Keratinocyte (primary cell): ENCODE measurements at places on chromosomes 5 and 9.

DNA sequence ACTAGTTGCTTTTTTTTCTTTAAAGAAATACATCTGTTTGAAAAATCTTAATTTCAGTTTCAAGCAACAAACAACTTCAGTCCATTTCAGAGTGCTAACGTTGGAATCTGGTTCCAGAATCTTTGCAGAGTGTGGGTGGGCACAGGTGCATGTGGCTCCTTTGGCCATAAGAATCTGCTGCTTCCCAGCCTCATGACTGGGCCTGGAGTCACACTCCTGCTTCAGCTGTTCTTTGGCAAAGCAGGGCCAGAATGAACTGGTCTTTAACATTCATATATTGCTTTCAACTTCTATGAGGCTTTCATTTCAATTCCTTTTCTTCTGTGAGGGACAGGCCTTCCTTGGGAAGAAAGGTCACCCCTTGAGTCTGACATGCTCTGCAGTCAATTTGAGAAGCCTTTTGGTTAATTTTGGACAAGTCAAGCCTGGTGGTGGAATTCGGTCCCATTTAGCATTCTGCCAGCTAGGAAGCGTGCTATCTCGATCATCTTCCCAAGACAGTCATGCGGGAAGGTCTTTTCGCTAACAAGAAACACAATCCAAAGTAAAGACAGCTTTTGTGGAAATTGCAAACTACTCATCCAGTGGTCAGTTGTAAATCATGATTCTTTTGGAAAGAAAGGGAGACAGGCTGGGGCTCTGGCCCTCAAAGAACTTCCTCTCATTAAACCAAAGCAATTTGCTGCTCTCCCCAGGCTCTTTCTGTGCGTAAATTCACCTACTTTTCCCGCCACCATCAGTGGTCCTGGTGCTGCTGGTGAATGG lies 55.2 kb downstream of the SLC1A3 start:
- no peak for DNase-seq

- DNase-seq = no peak
Measured at GRCh38 chr9:131773911-131774379, 34.1 kb upstream of the RAPGEF1 start.

DNA sequence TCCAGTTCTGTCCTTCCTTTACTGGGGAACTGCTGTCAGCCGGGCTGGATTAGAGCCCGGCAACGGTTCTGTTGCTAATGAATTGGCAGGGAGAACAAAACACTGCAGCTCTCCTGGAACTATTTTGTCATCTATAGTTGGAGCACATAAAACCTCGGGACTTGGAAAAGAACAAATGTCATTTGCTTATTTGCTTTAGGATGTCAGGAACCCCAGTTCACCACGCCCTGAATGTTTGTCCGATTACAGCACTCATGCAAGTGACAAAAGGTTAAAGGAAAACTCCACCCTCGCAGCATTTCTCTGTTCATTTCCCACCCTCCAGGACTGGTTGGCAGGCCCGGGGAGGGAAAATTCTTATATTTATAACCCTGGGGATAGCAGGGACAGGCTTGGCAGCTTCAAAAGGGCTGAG lies 66.4 kb upstream of the PLPP1 start:
- DNase-seq = no peak

- DNase-seq = no peak
Measured at GRCh38 chr5:132386644-132387286, 17.3 kb downstream of the SLC22A5 start.

DNA sequence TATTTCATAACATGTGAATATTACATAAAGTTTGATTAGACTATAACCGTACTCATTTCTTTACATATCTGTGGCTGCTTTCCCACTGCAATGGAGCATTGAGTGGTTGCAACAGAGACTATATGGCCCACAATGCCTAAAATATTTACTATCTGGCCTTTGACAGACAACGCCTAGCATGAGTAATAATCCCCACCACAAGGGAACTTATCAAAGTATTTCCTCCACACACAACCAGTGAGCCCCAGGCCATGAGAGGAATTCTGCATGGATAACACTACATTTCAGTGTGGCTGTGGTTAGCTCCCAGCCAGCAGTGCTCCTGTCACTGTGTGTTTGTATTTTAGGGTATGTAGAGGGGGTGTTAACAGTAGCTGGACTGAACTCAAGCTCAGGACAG lies 54.8 kb downstream of the FAM81B start:
- DNase-seq = peak; percentile 63

GRCh38 chr5:154865466-154866184 lies 7.2 kb downstream of the CNOT8 start:
- DNase-seq = no peak

GRCh38 chr5:75367401-75367800 lies 30.4 kb downstream of the HMGCR start:
- DNase-seq = no peak

DNA sequence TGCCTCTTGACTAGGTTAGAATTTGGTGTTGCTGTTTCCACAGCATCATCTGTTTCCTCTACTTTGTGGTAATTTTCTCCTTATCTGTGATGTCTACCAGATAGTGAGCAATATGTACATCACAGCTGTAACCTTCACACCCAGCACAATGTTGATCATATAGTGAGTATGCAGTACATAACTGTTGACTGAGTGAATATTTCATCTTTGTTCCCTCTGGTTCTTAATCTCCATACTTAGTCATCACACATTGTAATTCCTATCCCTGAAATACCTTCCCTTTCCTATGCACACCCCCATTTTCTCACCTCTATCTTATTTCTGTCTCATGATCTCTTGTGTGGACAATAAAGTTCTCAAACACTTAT lies 115.9 kb downstream of the KIF4B start:
- peak; percentile 21 for DNase-seq

GRCh38 chr9:135479469-135480052 lies at the start of gene PPP1R26:
PPP1R26 (plus strand) TSS chr9:135479782; CDS start chr9:135484511, 4,729 bp downstream.
- no peak for DNase-seq

GRCh38 chr5:45385321-45386058 lies 310.7 kb downstream of the HCN1 start:
- no peak for DNase-seq

- no peak for DNase-seq
Measured at GRCh38 chr5:87924436-87924835, 344.2 kb downstream of the TMEM161B start.

DNA sequence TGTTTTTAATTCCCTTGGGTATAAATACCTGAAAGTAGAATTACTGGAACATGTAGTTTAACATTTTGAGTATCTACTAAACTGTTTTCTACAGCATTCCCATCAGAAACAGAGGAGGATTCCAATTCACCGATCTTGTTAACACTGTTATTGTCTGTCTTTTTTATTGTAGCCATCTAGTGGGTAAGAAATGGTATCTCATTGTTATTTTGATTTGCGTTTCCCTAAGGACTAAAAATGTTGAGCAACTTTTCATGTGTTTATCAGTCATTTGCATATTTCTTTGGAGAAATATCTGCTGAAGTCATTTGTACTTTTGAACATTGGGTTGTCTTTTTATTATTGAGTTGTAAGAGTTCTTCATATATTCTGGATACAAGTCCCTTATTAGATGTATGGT lies 135.2 kb upstream of the NFIL3 start:
- no peak for DNase-seq
